CD14-positive monocyte (primary cell): ENCODE measurements at places on chromosomes 5 and 9.

- no peak for DNase-seq
These were observed at the start of the genes EIF4E1B and SNCB for GRCh38 chr5:176629853-176630680. Gene EIF4E1B, plus strand, starts transcription at chr5:176630675. Its CDS starts 12,113 bp downstream, at chr5:176642788. Gene SNCB, minus strand, starts transcription at chr5:176630534. Its CDS starts 880 bp downstream, at chr5:176629654.

DNA sequence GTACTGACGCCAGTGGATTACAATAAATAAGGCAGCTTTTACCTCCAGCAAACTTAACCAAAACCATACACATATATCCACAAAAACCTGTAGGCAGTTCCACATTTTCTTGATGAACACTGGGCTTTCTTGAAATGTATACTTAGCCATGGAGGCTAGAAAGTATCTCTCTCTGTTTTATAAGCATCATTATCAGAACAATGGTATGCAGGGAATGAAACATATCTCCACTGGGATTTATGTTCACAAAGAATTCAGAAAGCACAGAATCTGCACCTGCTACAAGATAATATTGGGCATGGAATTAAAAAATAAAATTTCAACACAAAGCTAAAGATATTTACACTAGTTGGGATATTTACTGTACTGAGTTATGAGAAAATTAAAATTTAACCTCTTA is 126.1 kb upstream of the RASA1 start:
- DNase-seq, result no peak

- no peak for DNase-seq
These were observed 300.3 kb downstream of the ZNF608 start for GRCh38 chr5:124446120-124446519.

GRCh38 chr5:2352101-2352861 is 399.2 kb downstream of the IRX2 start:
- no peak for DNase-seq

DNA sequence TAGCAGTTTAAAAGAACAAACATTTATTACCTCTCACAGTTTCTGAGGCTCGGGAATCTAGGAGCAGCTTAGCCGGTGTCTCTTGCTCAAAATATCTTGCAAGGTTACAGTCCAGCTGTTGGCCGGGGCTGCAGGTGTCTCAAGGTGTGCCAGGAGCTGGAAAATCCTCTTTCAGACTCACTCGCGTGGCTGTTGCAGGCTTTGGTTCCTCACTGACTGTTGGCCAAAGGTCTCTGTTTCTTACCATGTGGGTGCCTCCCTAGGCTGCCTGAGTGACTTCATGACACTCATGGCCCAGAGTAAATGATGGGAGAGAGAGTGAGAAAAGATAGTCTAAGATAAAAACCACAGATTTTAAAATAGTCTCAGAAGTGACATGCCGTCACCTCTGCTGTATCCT is 43.8 kb downstream of the AOPEP start:
- no peak for DNase-seq

GRCh38 chr5:159208514-159209437 is 577 bp downstream of the RNF145 start:
- peak; percentile 29 for DNase-seq

DNA sequence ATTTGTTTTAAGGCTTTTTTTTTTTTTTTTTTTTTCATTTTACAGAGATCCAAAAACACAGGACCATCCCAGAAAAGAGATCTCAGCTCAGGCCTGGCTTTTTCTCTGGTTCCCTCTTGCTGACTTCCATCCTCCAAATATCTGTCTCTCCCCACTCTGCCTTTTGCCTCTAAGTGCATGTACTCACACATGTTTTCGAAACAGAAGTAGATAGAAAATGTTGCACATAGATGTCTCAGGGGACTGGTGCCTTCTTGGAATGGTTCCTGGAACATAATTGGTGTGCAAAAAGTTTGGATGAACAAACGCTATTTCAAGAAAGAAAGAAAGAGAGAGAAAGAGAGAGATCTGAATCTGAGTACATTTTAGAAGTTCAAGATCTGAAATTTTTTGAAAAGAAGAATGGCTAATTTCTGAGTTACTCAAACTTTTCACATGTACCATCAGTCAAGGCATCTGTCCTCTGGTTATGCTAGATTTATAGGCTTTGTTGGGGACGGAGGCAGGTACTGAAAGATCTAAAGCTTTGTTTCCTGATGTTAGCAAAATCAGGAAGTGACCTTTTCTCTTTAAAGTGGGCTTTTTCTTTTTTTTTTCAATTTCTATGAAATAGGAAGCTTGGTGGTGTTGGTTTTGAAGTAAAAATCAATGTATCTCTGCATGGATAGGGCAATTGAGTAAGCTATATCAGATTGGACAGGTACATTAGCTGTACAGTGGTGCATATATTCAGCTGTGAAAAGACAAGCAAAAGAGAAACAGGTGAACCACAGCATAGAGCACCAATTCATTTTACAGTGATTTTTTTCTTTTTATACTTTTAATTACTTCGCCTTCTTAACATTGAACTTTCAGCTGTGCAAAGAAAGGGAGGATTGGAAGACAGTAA is 8.5 kb upstream of the TNFSF8 start:
- no peak for DNase-seq

- peak; percentile 59 for DNase-seq
These were observed 123.5 kb upstream of the ACOT12 start for GRCh38 chr5:81517462-81517861.

DNA sequence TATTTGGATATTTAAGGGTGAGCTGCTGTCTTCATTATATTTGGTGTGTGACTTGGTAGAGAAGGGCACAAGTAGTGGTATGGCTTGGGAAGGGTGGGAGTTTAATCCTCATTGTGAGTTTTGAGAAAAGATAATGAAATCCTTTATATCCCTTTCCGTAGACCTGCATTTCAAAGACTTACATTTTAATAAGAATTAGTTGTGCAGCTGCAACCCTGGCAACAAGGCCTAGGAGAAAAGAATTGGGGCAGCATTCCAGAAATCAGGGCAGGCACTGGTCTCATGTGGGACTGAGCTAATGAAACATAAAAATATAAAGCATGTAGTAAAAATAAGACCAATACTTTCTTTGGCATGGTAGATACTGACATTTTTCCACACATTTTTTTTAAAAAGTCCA is 60.5 kb downstream of the CDC42SE2 start:
- DNase-seq, result no peak
